ENCODE measurements at places on chromosomes 11 and 22.

DNA sequence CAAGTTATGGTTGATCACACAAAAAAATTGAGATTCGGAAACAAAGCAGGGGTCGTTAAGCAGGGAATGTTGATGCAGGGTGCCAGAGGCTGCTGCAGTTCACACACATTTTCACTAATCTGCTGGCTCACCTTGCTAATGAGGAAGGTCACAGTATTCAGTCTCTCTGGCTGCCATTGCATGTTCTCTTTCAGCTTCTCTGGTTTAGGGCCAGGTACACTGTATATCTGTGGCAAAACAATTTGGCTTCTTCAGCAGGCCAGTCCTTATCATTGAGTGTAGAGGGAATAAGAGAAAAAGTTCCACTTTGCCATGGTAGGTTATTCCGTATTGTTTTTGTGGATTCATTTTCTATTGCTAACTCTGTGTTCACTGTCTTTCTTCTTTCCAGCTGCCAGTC lies 283.7 kb upstream of the ANO3 start:
- no peak for DNase-seq

- DNase-seq, result no peak
These were observed 6.7 kb downstream of the SUSD2 start for GRCh38 chr22:24187731-24188644.

DNA sequence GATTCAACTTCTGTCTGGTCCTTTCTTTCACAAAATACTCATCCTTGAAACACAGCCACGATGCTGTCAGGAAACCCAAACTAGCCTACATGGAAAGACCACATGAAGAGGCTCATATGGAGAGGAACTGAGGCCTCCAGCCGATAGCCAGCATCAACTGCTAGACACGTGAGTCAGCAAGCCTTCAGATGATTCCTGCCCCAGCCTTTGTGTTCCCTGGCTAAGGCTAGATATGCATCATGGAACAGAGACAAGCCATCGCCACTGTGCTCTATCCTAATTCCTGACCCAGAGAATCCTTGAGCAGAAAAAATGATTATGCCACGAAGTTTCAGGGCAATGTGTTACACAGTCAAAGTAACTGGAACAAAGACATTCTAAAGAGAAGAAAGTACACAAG lies 75.5 kb downstream of the ENTHD1 start:
- no peak for DNase-seq

DNA sequence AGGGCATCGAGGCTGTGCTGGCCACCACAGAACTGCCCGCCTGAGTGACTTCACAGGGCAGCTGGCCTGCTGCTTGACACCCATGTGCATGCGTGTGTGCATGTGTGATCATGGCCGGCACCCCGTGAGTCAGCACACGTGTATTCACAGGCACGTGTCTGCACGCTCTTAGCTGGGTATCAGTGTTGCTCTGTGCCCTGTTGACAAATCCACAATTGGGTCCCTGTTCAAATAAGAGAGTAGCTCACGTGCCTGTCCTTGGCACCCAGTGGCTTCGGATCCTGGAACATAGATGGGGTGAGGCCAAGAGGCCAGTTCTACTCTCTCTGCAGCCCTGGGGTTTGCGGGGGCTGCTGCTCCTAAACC lies 14.0 kb downstream of the B3GAT1 start:
- no peak for DNase-seq

GRCh38 chr22:40928657-40929056 lies 22.5 kb upstream of the RBX1 start:
- DNase-seq, result no peak

GRCh38 chr11:63847363-63847762 lies 8.5 kb downstream of the MARK2 start:
- DNase-seq, result no peak

DNA sequence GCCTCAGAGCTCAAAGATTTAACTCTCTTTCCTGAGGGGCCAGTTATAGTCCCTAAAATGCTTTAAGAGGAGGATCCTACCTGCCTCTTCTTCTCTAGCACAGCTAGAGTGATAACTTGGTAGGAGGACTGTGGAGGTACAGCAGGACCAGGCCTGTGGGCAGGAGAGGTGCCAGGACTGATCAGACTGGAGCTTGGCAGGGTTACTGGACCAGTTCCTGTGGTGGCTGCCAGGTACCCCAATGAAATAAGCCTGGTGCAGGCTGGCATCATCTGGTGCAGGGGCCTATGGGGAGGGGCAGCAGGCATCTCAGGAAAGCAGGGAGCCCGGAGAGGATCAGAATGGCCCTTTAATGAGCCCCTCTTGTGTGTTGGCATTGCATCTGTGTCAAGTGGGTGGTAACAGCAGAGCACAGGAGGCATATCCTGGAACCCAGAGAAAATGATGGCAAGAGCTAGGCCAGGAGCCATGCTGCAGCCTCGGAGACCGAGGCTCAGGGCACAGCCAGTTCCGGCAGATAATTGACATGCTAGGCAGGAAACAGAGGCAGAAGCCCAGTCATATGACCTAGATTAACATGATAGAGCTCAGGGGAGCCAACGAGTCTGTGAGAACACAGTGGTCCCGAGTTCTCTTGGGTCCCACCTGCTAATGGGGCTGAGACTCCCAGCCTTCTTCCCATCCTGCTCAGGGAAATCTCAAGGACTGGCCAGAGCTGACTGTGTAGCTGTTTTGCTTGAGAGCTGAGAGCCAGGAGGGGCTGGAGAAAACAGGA lies 187.5 kb upstream of the ZBED5 start:
- no peak for DNase-seq

- DNase-seq, result no peak
These were observed 5.0 kb upstream of the UBQLNL start for GRCh38 chr11:5521540-5521939.

- DNase-seq, result no peak
These were observed 33.0 kb downstream of the LRRC10B start for GRCh38 chr11:61541598-61541997.

DNA sequence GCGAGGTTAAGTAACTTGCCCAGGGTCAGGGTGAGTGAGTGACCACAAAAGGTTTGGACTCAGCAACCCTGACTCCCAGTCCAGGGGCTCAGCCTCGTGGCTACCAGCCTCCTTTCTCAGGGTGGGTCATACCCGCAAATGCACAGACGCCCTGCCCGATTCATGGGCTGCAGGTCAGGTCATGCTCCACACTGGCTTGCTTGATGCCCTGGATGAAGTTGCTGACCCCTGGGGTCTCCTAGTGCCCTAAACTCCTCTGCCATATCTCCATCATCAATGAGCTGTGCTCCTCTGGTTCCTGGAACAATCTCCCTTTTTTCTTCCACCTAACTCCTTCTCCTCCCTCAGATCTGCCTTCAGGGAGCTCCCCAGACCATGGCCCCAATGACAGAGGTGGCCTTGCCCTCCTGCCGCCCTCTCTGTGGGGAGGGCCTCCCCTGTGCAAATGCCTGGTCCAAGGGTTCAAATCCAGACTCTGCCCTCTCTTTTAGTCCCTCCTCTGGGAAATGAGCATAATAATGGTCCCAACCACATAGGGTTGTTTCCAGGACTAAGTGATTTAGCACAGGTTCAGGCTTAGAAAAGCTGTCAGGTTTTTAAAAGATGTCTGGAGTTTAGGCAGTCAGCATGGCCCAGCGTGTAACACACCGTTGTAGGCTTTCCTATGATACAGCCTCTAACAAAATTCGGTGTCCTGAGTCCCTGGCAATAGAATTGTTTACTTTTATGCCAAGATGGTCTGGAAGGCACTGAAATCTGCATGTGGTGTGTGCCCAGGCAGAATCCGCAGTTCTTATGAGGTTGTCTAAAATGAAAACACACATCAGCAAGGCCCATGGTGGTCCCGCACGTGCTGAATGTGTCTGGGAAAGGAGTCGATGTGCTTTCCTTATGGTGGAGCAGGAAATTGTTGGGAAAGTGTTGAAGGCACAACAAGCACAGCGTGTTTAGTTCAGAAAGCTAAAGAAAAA lies 63.6 kb downstream of the CD82 start:
- peak; percentile 64 for DNase-seq
